ENCODE measurements at places on chromosomes 2 and 18.

DNA sequence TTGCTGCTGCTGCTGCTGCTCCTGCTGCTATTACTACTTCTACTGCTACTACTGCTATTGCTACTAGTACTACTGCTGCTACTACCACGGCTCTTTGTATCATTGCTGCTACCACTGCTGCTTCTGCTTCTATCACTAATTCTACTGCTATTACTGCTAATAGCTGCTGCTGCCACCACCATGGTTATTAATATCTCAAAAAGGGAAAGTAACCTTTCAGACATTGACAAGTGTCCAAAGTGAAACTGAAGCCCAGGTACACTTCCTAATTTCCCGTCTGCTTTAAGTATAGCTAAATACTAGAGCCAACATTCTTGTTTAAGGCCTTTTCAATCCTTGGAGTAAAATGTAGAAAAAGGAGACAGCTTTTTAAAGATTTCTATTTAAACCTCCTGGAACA is 45.4 kb upstream of the EHBP1 start:
- no peak for DNase-seq

- DNase-seq, result peak; percentile 82
Measured at GRCh38 chr2:37387148-37387835, 42.9 kb downstream of the QPCT start.

DNA sequence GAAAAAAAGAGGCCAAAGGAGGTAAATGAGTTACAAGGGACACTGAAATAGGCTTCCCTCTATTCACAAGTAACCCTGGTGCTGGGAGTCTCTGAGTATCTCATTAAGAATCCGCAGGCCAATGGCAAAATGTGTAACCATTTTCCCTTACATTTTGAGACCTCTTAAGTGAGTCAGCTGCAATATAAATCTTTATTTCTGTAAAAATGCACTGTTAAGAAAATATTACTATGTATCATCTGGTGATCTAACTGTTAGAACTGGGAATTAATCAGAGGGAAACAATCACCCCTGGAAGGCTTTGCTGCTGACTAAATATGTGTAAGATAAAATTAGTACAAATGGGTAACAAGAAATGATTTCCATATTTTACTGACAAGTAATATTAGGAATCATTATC is 483.1 kb upstream of the CHST9 start:
- no peak for DNase-seq

DNA sequence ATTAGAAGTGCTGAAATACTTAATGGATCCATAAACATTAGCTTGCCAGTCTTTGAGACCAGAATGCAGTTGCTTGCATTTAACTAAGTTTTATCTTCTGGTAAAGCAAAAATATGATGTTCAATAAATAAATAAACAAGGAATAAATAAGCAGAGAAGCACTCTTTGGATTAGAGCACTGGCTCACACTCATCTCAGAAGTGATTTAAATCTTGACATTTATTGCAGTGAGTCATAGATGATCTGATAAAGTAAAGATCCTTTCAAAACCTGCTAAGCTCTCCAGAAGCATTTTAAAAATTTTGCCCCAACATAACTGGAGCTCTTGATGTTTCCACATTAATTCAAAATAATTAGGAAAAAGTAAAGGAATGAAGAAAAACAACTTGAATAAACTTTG is 66.8 kb downstream of the KYNU start:
- no peak for DNase-seq

- no peak for DNase-seq
Measured at GRCh38 chr2:220123751-220124150, 496.3 kb downstream of the SLC4A3 start.

All from HFFc6 (cell line).